Left ventricle myocardium inferior (tissue), 1 donor: ENCODE measurements at places on chromosomes 16 and 17. TPM values are rescaled to one million over a fixed set of nuclear protein-coding genes. Genes with fewer than 3 reads are reported as not detected.

DNA sequence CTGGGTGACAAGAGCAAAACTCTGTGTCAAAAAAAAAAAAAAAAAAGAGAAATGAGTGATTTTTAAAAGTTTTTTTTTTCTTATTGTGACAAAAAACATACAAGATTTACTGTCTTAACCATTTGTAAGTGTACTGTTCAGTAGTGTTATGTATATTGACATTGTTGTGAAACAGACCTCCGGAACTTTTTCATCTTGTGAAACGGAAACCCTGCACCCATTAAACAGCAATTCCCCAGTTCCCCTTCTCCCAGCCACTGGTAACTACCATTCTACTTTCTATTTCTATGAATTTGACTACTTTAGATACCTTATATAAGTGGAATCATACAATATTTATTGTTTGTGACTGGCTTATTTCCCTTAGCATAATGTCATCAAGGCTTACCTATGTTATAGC, 18.7 kb downstream of the DUS2 start:
- DNase-seq = no peak

DNA sequence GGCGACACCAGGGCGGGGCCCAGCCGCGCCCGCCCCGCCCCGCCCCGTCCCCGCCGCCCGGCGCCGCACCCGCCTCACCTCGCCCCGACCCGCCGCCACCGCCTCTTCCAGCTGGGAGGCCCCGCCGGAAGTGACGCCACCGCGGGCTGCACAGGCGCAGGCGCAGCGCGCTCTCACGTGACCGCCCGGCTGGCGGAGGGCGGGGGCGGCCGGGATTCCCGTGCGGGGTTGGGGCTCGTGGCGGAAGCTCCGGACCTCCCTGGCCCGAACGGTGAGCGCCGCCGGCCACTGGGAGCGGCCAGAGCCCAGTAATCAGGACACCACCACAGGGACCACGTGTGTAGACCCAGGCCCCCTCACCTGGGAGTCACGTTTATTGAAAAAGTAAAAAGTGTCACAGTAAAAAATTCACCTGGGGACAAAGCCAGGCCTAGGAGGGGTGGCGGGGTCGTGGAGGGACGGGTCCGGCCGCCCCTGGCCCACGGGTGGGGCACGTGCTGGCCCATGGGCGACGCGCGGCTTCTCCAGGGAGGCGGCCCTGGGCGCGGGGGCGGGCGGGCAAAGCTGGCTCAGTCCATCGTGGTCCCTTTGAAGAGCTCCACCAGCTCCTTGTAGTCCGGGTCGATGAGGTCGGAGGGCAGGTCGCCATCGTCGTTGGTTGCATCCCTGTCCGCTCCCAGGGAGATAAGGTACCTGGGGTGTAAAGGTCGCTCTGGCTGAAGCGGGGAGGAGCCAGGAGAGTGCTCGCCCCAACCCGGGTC, at the start of gene MCRIP1:
MCRIP1 (minus strand) TSS at position 132 of the 761 bp plus-strand sequence. CDS start 8,785 bp downstream, outside the sequence.
- peak; percentile 96 for DNase-seq

DNA sequence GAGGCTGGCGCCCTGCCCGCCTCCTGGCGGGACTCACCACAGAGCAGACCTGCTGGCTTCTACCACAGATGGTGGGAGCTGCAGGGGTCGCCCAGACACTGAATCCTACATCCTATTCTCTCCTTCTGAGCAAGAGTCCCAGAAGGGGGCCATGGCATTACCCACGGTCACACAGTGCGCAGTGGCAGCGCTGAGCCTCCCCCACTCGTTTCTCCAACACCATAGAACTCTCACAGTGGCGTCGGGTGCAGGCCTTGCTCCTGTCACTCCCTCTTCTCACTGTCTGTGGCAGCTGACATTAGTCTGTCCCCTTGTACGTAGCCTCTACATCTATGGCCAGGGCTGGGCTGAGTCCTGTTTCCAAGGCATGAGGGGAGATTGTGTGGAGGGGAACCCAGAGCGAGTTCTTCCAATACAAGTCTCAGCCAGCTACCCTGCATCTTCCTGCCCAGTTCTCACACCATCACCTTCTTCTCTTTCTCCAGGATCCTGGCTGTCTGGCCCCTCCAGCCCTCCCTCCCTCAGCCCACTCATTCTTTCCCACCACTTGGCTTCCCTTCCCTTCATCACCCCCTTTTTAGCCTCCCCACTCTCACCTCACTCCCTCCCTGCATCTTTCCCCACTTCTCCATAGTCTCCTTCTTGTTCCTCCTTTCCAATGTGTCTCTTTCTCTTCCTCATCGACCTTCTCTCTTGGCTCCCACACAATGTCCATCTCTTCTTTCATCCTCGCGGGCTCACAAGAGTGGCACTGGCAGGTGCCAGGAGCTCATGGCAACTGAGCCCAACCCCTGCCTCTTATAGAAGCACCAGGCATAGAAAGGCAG, 5.9 kb downstream of the UBTF start:
- DNase-seq = no peak

DNA sequence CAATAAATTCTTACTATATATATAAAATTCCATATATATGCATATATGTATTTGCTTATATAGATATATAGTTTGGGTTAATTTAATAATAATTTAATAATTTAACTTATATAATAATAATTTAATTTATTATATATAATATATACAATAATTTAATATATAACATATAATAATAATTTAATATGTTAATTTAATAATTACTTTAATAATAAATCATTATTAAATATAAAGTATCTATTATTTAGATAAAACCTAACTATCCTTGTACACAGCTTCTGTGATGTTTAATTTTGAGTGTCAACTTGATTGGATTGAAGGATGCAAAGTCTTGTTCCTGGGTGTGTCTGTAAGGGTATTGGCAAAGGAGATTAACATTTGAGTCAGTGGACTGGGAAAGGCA, 40.6 kb upstream of the CDH13 start:
- no peak for DNase-seq

- no peak for DNase-seq
These were observed 6.6 kb upstream of the HEXIM2 start for GRCh38 chr17:45155029-45155428.

- DNase-seq = no peak
These were observed 272.4 kb upstream of the XYLT1 start for GRCh38 chr16:17743158-17743557.

DNA sequence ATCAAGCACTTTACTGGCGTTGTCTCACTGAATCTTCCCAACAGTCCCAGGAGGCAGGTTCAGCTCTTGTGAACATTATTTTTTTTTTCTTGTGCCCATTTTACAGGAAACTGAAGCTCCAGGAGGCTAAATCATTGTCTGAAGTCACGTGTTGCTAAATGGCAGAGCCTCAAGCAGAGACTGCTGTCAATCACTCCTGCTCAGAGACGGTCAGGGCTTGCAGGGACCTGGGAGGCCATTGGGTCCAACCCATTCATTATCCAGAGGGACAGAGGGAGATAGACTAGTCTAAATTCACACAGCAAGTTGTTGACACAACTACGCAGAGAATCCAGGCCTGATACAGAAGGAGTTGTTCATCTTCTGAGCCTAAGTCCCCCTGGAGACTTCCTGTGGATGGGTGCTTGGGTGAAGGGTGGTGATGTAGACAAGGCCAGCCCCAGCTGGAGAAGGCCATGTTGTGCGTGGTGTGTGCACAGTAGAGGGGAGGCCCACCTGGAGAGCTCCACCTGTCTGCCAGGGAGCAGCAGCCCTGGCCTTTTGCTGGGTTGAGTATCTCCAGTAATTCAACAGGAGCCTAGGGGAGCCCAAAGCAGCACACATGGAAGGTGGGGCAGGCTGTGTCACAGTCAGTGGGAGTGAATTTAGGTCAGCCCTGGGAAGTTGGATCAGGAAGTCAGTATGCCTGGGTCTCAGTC, 24.3 kb upstream of the C1QL1 start:
- DNase-seq = no peak

DNA sequence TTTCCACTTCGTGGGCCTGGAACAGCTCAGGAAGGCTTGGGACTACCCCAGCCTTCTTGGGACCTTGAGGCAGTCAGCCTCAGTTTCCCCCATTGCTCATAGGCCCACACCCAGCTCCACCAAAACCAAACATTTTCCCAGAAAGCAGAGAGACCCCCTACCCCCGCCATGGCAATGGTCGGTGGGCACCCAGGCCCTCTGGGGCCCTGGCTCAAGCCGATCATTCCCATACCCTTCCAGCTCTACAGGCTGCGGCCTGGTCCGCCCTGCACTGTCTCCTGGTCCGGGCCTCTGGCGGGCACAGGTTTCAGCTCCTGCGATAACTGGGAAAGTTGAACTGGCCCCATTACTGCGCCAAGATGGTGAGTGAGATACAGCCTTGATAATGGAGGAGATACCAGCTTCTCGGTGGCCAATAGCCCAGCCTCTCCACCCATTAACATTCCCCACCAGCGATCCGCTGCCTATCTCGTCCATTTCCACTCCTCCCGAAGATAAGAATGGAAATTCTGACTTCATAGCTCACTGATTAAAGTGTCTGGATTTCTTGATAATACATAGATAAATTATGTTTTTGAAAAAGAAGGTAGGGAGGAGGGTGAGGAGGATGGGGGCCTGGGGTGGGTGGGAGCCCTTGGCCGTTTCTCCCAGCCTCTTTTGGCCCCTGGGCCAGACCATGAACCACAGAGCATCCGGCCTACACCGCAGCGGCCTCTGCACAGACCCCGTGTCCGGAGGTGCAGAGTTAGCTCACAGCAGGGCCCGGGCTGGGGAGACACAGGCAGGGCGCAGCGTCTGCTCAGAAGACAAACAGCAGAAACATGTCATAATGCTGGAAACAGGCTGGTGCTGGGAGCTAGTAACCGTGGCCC, 11.6 kb downstream of the ZFPM1 start:
- no peak for DNase-seq

- DNase-seq = no peak
These were observed 3.6 kb upstream of the UTS2R start for GRCh38 chr17:82367724-82368524.

- DNase-seq = no peak
These were observed 23.6 kb downstream of the RAB11FIP4 start for GRCh38 chr17:31415004-31415454.

GRCh38 chr17:7775051-7775450, 57.5 kb downstream of the DNAH2 start:
- DNase-seq = no peak

DNA sequence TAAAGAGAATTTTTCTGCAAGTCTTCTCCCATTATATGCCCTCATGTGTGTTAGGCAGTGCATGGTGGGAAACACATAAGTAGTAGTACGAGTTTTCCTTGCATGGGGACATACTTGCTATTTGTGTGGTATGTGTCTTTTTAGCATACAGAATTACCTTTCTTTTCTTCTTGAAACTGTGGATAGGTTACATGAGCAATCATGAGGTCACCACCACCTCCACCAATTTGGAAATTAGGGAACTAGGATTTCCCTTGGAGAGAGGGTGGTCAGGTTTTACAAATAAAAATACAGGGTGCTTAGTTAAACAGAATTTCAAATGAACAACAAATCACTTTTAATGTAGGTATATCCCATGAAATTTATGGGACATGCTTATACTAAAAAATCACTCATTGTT, 16.3 kb upstream of the AMZ2 start:
- DNase-seq = no peak

DNA sequence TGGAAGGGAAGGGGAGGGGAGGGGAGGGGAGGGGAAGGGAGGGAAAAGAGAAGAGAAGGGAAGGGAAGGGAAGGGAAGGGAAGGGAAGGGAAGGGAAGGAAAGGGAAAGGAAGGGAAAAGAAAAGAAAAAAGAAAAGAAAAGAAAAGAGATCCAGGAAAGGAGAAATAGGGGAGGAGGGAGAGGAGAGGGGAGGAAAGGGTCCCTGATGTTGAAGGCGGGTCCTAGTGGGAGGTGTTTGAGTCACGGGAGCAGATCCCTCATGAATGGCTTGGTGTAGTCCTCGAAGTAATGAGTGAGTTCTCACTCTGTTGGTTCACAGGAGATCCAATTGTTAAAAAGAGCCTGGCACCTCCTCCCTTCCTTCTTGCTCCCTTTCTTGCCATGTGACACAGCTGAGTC, 6.9 kb upstream of the USP31 start:
- DNase-seq = no peak

- peak; percentile 97 for DNase-seq
These were observed 660 bp upstream of the PRRT2 start for GRCh38 chr16:29811170-29811895.

GRCh38 chr17:74445158-74445557, 13.3 kb downstream of the GPRC5C start:
- DNase-seq = no peak

GRCh38 chr17:65193305-65193704, 56.1 kb downstream of the RGS9 start:
- no peak for DNase-seq

- DNase-seq = peak; percentile 83
These were observed at the start of gene VASN for GRCh38 chr16:4371357-4372000. Gene VASN (plus strand): TSS chr16:4371848. CDS start chr16:4380878, 9,030 bp downstream.

DNA sequence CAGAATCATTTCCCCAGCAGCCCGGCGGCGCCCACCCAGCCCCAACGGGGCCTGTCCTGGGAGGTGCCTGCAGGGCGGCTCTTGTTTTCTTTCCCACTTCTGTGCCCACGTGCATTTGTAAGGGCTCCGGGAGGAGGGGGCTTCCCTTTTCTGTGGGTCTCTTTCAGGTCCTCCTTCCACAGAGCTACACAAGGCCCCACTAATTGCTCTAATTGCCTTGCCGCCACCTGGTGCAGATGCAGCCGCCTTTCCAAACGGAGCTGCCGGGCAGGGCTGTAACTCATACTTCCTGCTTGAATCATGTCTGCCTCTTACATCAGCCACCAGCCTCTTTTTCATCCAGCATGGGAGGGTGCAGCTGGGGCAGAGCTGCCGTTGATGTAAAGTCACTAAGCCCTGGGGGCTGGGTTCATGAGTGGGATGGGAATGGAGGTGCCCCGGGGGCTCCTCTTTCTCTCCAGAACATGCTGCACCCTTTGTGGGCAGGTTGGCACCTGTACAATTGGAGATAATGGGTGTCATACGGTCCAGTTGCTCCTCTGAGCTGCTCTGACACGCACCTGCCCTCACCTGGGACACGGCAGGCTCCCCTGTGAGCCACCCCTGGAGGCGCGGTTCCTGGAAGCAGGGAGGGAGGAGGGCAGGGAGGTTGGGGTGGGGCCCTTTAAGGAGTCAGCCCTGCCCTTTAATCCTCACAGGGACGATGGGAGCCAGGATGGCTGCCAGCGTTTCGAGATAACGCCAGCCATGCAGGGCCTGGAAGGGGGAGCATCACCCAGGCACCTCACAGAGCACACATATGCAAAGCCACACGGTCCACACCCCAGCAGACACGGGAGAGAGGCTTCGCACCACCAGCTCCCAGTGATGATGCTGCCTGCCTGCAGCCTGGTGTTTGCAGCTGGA, 41.1 kb upstream of the KLHDC4 start:
- DNase-seq = peak; percentile 58

GRCh38 chr16:51971184-51971583, 575.8 kb downstream of the TOX3 start:
- no peak for DNase-seq

GRCh38 chr16:2178321-2179106, 17.9 kb downstream of the CASKIN1 start:
- DNase-seq = no peak

DCAF7 gene
- 45.7 TPM for total RNA-seq

TNS4 gene
- not detected for total RNA-seq

SDK2 gene
- 2.2 TPM for total RNA-seq

IL34 gene
- total RNA-seq = 2.1 TPM

TEN1 gene
- total RNA-seq = 5.3 TPM

PDE6G gene
- total RNA-seq = not detected

SLC22A31 gene
- total RNA-seq = not detected

SENP3 gene
- total RNA-seq = 29.5 TPM

KRT20 gene
- total RNA-seq = not detected

HS3ST3B1 gene
- total RNA-seq = 1.2 TPM

RHBDL3 gene
- 4.7 TPM for total RNA-seq

KRTAP3-1 gene
- total RNA-seq = not detected

OR1F1 gene
- total RNA-seq = not detected

UBE2G1 gene
- total RNA-seq = 92.8 TPM
